Activated T-helper 1 cell treated with anti-CD3 and anti-CD28 coated beads, Interleukin-12 subunit alpha, Interleukin-12 subunit beta, Interleukin-2, Interleukin-4 antibody, amounts not matched to agents 30 ng/mL and 10 ng/mL and 1 ng/mL, durations not matched to agents 14 hours and 24 hours and 36 hours (primary cell): ENCODE measurements at places on chromosomes 2 and 18.

DNA sequence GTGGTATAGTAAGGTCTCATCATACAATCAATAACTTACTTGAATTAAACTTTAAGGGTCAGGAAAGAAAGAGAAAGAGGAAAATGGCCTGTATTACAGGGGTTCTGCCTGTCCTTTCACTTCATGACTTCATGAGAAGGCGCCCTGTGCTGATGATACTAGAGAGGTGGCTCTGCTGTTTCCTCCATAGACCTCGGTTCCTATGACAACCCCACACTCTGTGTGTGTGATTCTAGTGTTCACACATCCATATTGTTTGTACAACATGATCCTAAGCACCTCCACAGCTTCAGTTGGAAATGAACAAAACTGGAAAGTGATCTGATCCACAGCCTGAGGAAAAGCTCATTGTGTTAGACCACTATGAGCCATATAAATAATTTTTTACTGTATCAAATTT, 7.0 kb upstream of the REEP1 start:
- no peak for DNase-seq

DNA sequence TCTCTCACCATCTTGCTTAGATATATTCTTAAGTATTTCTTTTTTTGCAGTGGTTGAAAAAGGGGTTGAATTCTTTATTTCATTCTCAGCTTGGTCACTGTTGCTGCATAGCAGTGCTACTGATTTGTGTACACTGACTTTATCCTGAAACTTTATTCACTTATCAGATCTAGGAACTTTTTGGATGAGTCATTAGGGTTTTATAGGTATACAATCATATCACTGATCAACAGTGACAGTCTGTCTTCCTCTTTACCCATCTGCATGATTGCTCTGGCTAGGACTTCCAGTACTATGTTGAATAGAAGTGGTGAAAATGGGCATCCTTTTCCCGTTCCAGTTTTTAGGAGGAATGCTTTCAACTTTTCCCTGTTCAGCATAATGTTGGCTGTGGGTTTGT, 6.5 kb downstream of the STARD6 start:
- DNase-seq: no peak

DNA sequence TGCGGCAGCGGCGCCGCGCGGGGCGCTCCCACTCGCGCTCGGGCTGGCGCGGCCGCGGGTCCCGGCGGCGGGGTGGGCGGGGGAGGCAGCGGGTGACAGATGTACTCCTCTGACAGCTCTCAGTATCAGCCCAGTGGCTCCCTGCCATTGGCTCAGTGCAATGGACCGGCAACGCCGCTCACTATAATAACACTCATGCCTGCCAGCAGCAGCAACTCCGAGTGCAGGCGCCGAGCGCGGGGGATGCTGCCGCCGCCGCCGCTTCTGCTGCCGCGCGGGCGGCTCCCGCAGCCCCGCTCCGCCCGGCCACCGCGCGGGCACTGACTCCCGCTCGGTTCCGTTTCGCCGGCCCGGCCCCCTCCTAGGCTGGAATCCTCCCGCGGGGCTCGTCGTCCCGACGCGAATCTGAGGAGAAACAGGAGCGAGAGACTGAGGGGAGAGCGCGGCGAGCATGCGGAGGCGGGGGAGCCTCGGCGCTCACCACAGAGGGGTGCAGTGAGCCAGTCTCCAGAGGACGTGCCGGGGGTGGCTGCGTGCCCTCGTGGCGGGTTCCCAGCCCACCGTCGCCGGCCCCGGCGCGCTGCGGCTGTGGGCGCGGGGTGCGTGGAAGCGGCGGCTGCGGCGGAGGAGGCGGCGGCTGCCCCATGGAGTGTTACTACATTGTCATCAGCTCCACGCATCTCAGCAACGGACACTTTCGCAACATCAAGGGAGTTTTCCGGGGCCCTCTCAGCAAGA, at the start of gene ZNF804A:
Gene ZNF804A, plus strand, starts transcription at position 214 of the 738 bp plus-strand sequence. Its CDS starts 431 bp downstream, at position 645.
- DNase-seq: no peak

DNA sequence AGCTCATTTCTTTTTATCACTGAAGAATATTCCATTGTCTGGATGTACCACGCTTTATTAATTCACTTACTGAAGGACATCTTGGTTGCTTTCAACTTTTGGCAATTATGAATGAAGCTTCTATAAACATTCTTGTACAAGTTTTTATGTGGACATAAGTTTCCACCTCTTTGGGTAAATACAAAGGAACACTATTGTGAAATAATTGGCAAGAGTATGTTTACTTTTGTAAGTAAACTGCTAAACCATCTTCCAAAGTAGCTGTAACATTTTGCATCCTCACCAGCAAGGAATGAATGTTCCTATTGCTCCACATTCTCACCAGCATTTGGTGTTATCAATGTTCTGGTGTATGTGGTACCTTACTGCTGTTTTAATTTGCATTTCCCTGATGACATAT, 15.8 kb upstream of the VWC2L start:
- no peak for DNase-seq

- DNase-seq: no peak
Observed at GRCh38 chr2:167049659-167050058, 161.4 kb downstream of the XIRP2 start.

GRCh38 chr2:214747992-214748391, 61.5 kb downstream of the BARD1 start:
- DNase-seq: no peak

- no peak for DNase-seq
Observed at GRCh38 chr2:99710721-99711120, 220.9 kb upstream of the REV1 start.

DNA sequence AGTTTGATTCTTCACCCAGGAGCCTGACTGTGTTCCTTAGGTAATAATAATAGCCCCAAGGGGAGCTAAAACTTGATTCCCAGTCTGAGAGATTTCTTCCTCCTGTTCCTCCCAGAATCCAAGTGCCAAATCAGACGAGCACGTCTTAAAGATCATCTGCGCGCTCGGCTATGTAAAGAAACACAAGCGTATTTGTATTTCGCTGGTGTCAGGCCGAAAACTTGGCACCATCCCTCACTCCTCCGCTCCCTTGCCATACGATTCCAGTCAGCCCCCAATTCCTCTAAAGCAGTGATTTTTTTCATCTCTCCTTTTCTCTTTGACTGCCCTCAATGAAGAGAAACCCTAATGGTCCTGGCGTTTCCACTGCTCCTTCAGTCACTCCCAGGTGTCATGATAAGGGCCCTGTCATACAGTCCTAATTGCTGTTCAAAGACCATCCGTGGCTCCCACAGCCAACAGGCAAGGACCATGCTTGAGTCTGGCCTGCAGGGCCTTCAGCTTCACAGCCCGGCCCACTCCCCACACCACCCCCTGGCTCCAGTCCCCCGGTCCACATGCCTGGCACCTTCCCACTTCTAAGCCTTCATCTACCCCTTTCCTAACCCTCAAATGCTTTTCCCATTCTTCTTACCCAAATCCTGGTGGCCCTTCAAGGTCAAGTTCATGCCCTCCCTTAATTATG, 130.8 kb upstream of the ID2 start:
- DNase-seq: no peak

GRCh38 chr2:167572883-167573619, 674.3 kb downstream of the STK39 start:
- DNase-seq: no peak

DNA sequence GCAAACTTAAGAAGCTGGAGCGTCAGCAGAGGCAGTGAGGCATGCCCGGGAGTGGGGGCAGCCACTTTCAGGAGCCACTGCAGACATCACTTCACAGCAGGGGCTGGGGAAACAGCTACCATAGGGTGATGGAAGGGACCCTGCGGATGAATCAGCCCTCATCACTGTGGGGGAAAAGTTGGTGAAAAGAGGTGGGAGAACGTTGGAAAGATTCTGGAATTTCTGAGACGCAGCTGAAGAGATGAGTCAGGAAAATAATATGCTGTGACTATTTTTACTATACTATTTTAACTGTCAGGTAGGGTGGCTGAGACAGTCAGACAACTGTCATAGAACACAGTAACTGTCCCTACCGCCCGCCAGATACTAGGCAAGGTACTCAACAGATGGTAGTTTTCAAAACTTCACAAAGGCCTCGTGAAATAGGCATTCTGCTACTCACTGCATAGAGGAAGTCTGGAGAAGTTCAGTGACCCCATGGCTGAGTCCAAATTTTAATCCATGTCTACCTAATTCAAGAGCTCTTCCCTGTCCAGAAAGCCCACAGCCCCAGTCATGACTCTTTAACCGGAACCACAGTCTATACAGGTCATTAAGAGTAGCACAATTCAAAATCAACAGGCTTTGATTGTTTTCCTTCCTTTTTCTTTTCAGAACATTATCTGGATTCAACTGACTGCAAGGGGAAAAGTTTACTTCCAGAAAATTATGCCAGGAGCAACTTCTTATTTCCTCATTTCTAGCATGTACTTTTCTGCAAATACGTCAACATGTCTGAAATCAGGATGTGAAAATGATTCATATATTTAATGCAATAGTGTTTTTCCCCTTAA, 39.3 kb upstream of the EPB41L3 start:
- no peak for DNase-seq

DNA sequence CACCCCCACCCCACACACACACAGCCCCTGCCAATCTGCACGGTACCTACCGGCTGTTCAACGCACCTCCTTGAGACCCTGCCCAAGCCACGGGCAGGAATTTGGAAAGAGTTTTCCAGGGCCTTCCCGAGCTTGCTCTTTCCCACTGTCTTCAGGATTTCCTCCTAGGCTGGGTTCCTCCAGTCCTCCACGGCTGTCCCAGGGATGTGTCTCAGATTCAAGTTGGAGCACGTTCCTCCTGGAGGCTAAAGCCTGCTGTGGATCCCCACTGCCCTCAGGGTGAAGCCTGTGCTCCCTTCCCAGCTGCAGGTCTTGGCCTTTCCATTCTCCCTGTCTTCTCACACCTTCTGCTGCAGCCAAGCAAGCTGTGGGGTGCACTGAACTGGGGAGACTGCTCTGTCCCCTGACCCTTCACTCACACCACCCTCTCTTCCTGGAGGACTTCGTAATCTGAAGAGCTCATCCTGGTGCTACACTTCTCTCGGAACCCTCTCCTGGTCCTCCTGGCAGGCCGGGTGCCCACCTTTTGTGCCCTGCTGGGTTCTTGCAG, 54.9 kb upstream of the HS6ST1 start:
- no peak for DNase-seq

DNA sequence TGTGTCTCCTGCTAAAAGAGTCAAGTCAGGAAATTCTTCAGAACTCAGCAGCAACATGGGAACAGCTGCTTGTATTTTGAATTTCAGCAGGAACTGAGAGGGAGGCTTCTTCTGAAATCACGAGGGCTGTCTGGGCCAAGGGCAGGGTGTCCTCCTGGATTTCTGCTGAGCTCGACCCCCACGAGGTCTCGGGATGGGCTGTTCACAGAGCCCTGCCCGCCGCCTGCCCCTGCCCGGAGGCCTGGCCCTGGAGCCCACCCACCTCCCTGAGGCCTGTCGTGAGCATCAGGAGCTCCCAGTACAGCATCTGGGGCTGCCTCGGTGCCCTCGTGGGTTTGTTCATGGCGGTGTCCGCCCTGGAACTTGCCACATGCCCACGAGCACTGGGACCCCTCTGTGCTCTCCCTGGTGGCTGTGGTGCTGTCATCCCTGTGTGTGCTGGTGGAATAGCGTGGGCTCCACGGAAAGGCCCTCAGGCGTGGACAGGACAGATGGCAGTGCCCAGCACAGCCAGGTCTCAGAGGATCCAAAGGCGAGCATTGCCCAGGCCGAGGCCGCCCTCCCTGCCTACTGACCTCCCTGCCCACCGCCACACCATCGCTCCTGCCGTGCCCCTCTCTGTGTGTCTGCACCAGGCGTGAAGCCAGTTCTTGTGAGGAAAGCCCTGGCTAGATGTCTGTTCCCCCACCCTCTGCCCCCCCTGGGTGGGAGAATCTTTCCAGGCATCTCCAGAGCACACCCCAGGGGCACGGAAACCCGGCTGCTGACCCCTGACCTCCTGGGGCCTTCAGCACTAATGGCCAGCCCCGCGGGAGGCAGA, 25.9 kb downstream of the RAMP1 start:
- no peak for DNase-seq
